A172 (cell line): ENCODE measurements at places on chromosomes 3 and 15. TPM values are rescaled to one million over a fixed set of nuclear protein-coding genes. Genes with fewer than 3 reads are reported as not detected.

The BFSP2 gene
- not detected in 2 replicates for total RNA-seq

The SLITRK3 gene
- 0.03 and 0.10 TPM in 2 replicates for total RNA-seq

The RASGRF1 gene
- total RNA-seq = 1.2 and 2.1 TPM in 2 replicates

The LRTM1 gene
- total RNA-seq = not detected in 2 replicates

The RYK gene
- total RNA-seq = 88.1 and 91.0 TPM in 2 replicates

The PLSCR2 gene
- total RNA-seq = not detected in 2 replicates

The MORC1 gene
- total RNA-seq = not detected in 2 replicates

The CD96 gene
- total RNA-seq = not detected in 2 replicates
